T follicular helper cell (primary cell): ENCODE measurements at places on chromosomes 2 and 18.

- DNase-seq, result no peak
Observed at GRCh38 chr18:22673182-22673862, 255.6 kb upstream of the CTAGE1 start.

DNA sequence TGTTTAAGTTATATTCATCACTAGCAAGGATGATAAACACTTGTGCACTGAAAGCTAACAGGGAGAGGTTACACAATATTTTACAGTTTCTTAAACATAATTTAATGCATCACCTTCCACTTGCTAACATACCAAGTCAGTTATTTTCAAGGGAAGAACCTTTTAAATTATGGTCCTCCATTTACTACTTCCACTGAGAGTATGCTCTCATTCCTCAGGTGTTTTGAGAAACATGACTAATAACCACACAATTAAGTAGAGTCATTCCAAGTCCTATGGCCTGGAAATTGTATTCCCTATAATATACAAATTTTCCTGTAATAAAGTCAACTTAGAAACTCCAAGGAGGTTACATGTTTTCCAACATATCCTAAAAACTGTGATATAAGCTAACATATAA lies 152.3 kb upstream of the STON1 start:
- DNase-seq, result no peak

DNA sequence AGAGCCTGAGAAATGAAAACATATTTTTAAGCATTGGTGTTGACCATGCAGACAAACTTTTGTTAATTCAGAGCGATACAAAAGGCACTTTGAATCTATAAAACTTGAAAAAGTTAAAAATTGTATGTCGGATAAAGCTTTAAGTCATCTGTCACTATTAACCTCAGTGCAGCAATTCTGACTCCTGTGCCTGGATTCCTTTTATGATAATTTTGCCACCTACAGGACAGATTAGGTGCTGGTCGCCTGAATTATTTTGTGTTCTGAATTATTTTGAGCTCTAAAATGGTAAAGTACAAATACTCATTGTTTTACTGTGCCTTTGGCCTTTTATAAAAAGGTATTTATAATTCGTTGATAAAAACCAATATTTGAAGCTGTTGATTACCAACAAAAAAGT lies 19.4 kb upstream of the RNF138 start:
- DNase-seq, result no peak

DNA sequence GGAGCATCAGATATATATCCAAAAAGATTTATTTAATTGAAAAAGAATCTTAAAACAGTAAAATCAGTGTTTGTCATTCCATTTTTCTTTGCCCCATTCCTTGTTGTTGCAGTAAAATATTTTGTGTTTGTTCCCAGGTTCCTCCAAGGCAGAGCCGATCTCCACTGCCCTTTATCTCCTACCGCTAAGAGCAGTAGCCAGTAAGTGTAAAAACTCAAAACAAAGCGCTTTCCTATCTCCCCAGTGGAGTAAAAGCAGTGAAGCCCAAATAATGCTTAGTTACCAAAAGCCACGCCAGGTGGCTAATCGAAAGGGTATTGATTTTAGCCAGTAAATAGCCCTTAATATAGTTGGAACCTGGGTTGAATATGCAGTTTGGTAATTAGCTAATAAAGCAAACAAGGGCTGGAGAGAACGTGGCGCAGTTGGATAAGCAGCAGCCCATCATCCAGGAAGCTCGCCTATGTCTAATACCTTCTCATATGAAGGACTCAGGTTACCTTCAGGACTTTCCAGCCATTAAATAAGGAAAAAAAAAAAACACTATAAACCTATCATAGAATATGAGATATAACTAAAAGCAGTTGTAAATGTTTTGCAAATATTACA lies 12.4 kb upstream of the GPD2 start:
- DNase-seq, result no peak

DNA sequence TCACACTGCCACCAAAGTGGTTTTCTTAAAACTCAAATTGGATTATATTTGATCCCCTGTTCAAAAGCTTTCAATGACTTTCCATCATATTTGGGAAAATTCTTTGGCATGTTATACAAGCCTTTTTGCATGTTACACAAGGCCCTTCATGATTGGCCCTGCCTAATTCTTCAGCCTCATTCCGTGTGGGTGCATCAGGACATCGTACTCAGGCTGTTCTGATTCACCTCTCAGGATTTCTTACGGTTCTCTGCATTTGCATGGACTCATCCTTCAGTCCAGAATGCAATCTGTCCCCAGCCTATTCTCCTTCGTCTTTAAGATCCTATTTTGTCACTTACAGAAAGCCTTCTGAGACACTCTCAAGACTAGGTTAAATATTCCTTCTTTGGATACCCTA lies 107.8 kb downstream of the LYPD1 start:
- no peak for DNase-seq

- DNase-seq, result no peak
Observed at GRCh38 chr2:96623116-96623515, 15.0 kb downstream of the KANSL3 start.

DNA sequence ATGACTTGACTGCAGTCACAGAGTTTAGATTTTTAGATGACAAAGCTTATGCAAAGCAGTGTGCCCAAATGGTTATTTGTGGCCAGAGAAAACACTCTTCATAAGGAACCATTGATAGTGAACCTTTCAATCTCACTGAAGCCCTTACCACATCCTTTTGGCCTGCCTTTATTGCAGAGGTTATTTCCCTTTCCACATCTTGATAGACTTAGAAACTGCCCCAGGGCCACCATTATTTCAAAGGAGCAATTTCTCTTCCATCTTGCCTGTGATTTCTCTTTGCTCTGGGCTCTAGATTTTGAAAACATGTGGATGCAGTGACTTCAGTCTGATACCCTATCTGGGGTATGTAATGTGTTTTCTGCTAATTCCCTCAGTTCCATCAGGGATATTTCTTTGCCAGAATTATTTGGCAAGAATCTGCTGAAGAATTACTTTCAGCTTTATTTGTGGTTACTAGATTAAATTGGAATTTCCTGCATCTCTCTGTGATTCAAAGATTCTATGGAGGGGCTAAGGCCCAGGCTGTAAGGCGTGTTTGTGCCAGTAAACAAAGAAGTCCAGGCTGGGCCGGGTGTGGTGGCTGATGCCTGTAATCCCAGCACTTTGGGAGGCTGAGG lies 51.0 kb downstream of the MOGAT1 start:
- DNase-seq, result no peak

DNA sequence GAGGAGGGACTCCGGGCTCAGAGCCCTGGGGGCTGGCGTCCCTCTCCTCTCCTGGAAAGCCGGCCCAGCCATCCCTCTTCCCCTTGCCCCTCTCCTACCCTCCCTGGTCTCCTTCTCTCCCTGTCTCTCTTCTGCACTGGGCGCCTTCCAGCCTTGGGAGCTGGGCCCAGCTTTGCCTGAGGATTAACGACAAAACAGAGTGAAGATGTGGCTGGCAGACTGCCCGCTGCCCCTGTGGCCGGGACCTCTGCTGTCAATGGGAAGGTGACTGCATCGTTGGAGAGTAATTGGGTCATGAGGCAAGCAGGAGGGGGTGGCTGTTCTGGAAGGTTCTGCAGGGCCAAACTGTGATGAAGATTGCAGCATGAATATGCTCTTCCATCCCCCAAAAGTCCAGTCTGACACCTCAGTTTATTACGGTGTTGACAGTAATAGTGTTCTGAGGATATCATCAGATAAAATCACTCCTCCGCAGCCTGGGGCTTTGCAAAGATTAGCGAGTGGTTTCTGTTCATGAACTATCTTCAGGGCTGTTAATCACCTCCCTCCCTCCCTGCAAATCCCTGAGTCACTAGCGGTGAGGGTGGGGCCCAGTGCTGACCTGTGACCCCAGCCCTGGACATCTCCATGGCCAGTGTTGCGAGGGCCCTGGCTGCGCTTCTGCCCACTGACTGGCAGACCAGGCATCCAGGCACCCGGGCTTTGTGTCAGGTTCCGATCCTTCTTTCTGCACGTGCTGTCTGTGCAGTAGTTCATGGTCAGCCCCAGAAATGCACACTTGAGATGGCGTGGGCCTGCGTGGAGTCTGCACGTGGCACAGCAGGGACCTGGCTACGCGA lies 23.0 kb downstream of the RTP5 start:
- DNase-seq, result no peak

- no peak for DNase-seq
Observed at GRCh38 chr2:130837175-130837810, 579 bp downstream of the ARHGEF4 start.

DNA sequence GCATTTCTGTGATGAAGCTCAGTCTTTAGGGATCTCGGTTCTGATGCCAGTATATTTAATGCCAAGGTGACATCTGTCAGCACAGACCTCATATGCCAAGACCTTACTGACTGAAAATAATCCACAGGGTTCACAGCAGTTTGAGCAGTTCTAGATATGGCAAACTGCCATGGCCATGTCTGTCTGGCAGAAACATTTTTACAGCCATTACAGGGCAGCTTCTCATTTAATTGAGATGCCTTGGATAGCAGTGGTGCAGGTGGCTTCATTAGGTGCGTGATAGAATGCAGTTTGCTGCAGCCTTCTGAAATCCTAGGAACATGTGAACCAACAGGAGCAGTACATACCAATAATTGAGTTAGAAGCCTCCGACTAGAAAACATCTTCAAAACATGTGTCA lies 510.6 kb downstream of the XIRP2 start:
- DNase-seq, result no peak

GRCh38 chr18:77039196-77040130 lies 93.1 kb downstream of the MBP start:
- no peak for DNase-seq
